KBM-7 (cell line): ENCODE measurements at places on chromosomes 5 and 9.
A peak's percentile ranks its signal among the peaks of the same experiment; 100 is the strongest.

DNA sequence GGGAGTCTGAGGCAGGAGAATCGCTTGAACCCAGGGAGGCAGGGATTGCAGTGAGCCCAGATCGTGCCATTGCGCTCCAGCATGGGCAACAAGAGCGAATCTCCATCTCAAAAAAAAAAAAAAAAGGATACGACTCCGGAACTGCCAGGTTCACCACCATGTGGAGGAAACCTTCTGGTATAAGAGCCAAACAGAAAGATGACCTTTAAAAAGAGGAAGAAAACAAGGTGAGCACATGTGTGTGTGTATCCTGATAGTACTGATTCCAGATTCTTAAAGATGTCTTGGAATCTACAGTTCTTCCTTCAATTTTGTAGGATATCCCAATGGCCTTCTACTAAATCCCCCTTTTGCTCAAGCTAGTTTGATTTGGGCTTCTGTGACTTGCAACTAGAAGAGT is 33.7 kb downstream of the FBXO10 start:
- DNase-seq: no peak

- no peak for DNase-seq
Observed at GRCh38 chr9:89766991-89767390, 162.2 kb downstream of the GADD45G start.

GRCh38 chr5:71582945-71583584 is 4.1 kb upstream of the MCCC2 start:
- DNase-seq: no peak

GRCh38 chr9:6781476-6781875 is 23.7 kb downstream of the KDM4C start:
- no peak for DNase-seq

- DNase-seq: no peak
Observed at GRCh38 chr9:107733523-107733894, 243.9 kb upstream of the KLF4 start.

GRCh38 chr5:171712616-171713015 is 73.0 kb upstream of the SMIM23 start:
- DNase-seq: no peak

- DNase-seq: peak; percentile 44
Observed at GRCh38 chr5:146877783-146878475, 628 bp downstream of the PPP2R2B start.
